ENCODE measurements at places on chromosomes 2 and 18.
A peak's percentile ranks its signal among the peaks of the same experiment; 100 is the strongest.

- no peak for DNase-seq
Observed at GRCh38 chr2:181589779-181590178, 67.1 kb downstream of the CERKL start.

GRCh38 chr2:170436077-170436943 is 258.4 kb downstream of the MYO3B start:
- DNase-seq = no peak

- peak; percentile 73 for DNase-seq
Observed at GRCh38 chr2:9165625-9166024, 41.0 kb upstream of the ASAP2 start.

DNA sequence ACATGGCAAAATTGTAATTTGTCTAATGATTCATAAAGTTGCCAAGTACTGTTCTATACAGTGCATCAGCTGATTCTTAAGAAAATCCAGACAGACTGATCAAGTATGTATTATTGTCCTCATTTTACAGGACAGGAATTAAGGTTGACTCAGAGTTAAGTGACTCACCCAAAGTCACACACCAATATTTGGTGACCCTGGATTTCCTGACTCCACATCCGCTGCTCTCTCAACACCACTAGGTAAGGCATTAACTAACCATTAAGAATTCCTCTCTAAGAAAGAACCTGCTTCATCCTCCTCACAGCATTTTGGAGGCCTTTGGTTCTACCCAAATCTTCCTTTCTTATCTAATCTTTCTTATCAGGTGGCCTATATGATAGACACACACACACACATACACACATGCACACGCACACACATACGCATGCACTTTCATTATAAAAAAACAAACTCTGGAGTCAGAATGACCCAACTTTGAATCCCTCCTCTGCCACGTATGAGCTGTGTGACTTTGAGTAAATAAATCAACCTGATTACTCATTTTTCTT is 150.8 kb downstream of the ANKRD44 start:
- peak; percentile 92 for DNase-seq

- DNase-seq = no peak
Observed at GRCh38 chr2:88210132-88211002, 40.2 kb downstream of the THNSL2 start.

Measured in PC-3 (cell line).